SK-N-SH (cell line): ENCODE measurements at places on chromosomes 2 and 18.

- peak; percentile 27 for DNase-seq
These were observed 84.9 kb downstream of the MAPK4 start for GRCh38 chr18:50644807-50645206.

- no peak for DNase-seq
These were observed 117.8 kb upstream of the ACAA2 start for GRCh38 chr18:49931179-49931578.

DNA sequence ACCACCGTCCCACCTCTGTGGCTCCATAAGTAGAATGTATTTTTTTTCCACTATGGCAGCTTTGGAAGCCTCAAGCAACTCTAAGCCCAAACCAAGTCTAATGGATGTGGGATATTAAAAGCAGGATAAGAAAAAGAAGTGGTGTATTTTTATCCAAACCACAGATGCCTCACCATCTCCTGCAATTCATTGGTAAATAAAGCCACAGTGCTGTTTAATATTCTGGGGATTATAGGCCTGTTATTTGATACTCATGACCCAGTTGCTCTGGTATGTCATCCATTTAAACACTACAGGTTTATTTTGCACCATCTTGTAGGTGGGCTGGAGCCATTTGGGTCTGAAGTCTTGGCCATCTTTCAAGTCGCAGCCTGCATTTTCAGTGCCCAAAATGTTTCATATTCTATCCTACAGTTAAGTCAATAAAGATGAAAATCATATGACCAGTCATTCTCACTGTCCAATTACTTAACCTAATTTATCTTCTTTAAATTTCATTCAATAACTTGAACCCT lies 279.5 kb upstream of the EPHA4 start:
- no peak for DNase-seq

DNA sequence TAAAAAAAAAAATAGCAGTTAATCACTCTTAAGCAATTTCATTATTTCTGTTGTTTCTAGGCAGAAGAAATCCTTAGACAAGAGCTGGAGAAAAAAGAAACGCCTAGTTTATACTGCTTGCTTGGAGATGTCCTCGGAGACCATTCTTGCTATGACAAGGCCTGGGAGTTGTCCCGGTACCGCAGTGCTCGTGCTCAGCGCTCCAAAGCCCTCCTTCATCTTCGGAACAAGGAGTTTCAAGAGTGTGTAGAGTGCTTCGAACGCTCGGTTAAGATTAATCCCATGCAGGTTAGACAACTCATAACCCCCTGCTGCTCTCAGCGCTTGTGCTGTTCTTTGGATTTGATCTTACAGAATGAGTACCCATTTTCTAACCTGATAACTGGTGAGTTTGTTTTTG lies 130.4 kb downstream of the TTC27 start:
- no peak for DNase-seq

GRCh38 chr2:230356084-230356483 lies 29.1 kb downstream of the SP140L start:
- no peak for DNase-seq

DNA sequence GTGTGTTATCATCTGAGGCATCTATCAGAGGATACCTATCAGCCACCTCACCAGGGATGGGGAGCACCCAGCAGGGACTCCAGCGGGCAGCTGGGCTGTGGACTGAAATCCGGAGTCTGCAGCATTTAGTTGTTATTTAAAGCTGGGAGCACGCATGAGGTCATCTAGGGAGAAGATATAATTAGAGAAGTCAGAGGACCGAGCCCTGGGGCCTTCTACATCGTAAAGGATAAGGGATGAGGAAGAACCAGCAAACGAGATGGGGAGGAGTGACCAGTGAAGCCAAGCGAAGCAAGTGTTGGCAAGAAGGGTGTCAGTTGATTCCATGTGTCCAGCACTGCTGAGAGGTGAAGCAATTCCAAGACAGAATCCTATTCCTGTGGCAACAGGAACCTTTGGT lies 70.3 kb downstream of the STEAP3 start:
- no peak for DNase-seq

DNA sequence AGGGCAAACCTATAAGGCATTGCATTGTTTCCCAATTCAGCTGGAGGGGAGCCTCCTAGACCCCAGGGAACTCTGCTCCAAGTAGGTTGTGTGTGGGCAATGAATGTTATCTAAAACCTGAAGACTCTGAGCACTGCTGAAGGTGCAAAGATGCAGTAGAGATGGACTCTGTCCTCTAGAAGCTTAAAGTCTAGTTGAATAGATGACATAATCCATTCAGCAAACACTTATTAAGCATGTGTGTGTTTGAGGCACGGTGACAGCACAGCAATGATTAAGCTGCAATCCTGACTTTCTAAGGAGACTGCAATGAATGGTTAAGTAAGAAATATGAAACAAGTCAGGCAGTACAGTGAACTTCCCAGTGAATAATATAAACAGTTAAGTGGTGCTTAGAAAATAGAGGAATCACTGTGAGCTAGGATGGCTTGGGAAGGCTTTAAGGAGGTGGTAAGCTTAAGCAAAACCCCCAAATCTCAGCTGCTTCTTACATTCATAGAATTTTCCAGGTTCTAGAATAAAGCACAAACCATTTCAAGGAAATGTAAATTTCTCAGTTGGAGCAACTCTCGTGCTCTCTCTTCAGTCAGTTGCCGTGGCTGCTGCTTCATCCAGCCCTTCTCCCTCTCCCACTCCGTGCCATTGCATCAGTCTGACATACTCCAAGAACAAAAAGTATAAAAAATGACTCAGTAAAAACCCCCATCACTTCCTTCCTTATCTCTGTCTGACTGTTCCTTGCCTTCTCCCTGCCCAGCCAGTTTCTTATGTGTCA lies 19.1 kb downstream of the MXD1 start:
- DNase-seq, result no peak
